ENCODE measurements at places on chromosomes 3 and 15.

- no peaks in the 10 kb centered on the region for H3K4me1 ChIP-seq
- no peaks in the 10 kb centered on the region for H3K27me3 ChIP-seq
- H3K27ac ChIP-seq = no peak overlapping the region
- no peak overlapping the region for H3K4me3 ChIP-seq
These were observed 34.8 kb downstream of the ST3GAL6 start for GRCh38 chr3:98797905-98798304.

- H3K36me3 ChIP-seq = no peaks in the 10 kb centered on the region
- no peak for DNase-seq
- H3K4me1 ChIP-seq = no peaks in the 10 kb centered on the region
- no peak overlapping the region for H3K27ac ChIP-seq
- H3K27me3 ChIP-seq = no peaks in the 10 kb centered on the region
These were observed 644.5 kb upstream of the GRM7 start for GRCh38 chr3:6216135-6217026.

DNA sequence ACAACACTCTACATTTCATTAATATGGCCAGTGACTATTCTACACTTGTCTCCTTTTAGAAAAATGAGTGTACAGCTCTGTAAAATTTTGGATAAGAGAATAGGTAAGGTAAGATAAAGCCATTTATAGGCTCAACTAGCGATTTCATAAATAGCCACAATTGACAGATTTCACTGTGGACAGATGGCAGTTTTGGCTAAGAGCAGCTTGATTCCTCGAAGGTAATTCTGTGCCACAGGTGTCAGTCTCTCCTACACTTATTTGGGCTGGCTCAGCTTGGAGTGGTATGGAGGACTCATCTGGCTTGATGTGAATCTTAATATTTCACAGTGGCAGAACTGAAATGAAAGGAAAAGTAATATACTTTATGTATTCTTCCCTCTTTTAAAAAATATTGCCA is 536.7 kb upstream of the TBL1XR1 start:
- no peak overlapping the region for H3K4me3 ChIP-seq
- H3K36me3 ChIP-seq = no peaks in the 10 kb centered on the region
- no peaks in the 10 kb centered on the region for H3K4me1 ChIP-seq
- no peak for DNase-seq
- no peak overlapping the region for H3K27ac ChIP-seq

GRCh38 chr15:39770748-39771689 is 11.6 kb downstream of the FSIP1 start:
- H3K27ac ChIP-seq = peak overlapping the region; percentile 15
- H3K4me1 ChIP-seq = no peaks in the 10 kb centered on the region
- H3K36me3 ChIP-seq = no peaks in the 10 kb centered on the region

GRCh38 chr3:133448478-133449122 is 48.7 kb downstream of the BFSP2 start:
- no peak for DNase-seq
- H3K27ac ChIP-seq = no peak overlapping the region
- no peak overlapping the region for H3K4me3 ChIP-seq
- H3K36me3 ChIP-seq = no peaks in the 10 kb centered on the region
- H3K27me3 ChIP-seq = no peaks in the 10 kb centered on the region

DNA sequence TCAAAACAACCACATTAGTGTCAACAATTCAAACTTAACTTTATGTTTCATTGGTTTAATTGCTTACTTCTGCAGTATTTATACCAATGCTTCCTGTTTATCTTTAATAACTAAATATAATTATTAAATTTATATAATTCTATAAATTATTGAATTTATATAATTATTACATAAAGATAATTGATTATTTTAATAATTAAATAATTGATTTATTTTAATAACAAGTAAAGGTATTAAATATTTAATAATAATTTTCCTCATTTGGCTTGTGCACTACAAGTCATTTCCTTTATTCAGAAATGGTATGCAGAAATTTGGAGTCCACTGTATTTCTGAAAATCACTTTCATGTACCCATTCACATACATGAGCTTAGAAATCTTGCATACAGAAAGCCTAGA is 156.2 kb upstream of the NSMCE3 start:
- H3K27me3 ChIP-seq = no peaks in the 10 kb centered on the region
- no peaks in the 10 kb centered on the region for H3K36me3 ChIP-seq
- no peak overlapping the region for H3K27ac ChIP-seq
- no peak for DNase-seq
- H3K4me3 ChIP-seq = no peak overlapping the region

GRCh38 chr15:89813381-89814111 is 1.1 kb downstream of the ANPEP start:
- peak overlapping the region; percentile 90 for H3K27ac ChIP-seq
- peak overlapping the region; percentile 36 for H3K4me3 ChIP-seq
- H3K36me3 ChIP-seq = no peaks in the 10 kb centered on the region
- DNase-seq = no peak
- H3K4me1 ChIP-seq = peaks cover 14% of the 10 kb centered on the region
- no peaks in the 10 kb centered on the region for H3K27me3 ChIP-seq

- H3K36me3 ChIP-seq = no peaks in the 10 kb centered on the region
- no peaks in the 10 kb centered on the region for H3K4me1 ChIP-seq
- no peak overlapping the region for H3K4me3 ChIP-seq
- H3K27ac ChIP-seq = no peak overlapping the region
- no peak for DNase-seq
These were observed 113.4 kb downstream of the FBLN2 start for GRCh38 chr3:13662238-13662847.

- no peak overlapping the region for H3K27ac ChIP-seq
- no peak overlapping the region for H3K4me3 ChIP-seq
- DNase-seq = no peak
- no peaks in the 10 kb centered on the region for H3K36me3 ChIP-seq
These were observed 484.0 kb upstream of the TGFBR2 start for GRCh38 chr3:30122359-30122758.

DNA sequence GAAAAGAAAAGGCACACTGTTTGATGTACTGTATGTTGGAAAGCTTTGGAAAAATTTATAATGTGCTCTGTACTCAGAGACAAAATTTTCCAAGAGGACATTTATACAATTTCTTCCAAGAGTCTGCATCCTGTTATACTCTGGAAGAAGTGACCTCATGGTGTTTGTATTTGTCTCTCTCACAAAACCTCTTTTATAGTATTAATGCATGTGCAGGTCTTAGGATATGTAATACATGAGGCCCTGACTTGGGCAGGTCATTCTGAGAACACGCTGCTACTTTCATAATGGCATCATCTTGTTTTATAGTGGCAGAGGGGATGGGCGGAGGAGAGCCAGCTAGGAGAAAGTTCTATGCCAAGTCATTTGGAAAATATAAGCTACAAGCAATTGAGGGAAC is 72.0 kb upstream of the P3H2 start:
- H3K36me3 ChIP-seq = no peaks in the 10 kb centered on the region
- DNase-seq = no peak
- no peaks in the 10 kb centered on the region for H3K27me3 ChIP-seq

DNA sequence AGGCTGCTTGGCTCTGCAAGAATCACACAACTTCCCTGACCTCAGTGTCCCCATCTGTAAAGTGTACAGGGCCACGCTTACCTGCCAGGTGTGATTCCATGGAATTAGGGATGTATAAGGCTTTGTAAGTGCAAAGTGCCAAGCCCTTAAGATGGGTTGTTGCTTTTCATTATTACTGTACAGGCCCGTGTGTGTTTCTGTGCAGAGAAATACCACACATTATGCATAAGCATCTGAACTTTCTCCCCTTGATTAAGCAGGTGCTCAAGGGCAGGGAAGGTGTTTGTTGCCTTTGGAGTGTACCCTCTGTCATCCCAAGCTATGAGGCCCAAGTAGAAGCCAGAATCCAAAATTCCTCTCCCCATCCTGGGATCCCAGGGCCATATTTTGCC is 13.6 kb upstream of the HRH1 start:
- H3K27me3 ChIP-seq = no peaks in the 10 kb centered on the region
- no peaks in the 10 kb centered on the region for H3K36me3 ChIP-seq
- no peak overlapping the region for H3K27ac ChIP-seq

DNA sequence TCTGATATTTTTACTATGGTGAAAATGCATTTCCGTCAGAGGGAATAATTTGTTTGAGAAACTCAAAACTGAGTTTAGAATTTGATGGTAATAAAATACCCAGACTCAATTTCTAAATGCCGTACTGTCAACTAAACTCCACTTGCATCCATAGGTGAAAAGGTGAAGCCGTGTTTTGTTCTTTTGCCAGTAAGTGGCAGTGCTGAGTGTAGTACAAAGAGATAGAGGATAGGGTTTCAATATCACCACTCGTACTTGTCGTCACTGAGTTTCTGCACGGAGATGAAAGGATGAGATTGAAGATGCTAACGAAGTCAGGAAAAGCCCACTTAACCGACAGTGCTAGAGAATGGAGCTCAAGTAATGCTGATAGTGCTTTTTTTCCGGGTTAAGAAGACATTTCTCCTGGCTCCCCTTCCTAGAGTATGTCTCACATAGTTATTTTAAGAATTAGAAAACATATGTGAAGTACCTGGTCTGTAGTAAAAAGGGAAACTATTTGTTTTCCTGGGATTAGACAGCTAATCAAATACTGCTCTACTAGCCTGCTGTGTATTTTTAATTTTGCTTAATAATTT is 345.1 kb downstream of the IL5RA start:
- no peak for DNase-seq
- no peak overlapping the region for H3K27ac ChIP-seq
- H3K4me3 ChIP-seq = no peak overlapping the region
- no peaks in the 10 kb centered on the region for H3K4me1 ChIP-seq

- no peaks in the 10 kb centered on the region for H3K4me1 ChIP-seq
- peak within 1 kb of the TSS; percentile 54 for H3K4me3 ChIP-seq
- peak; percentile 66 for DNase-seq
- peak within 1 kb of the TSS; percentile 73 for H3K27ac ChIP-seq
- no peaks in the 10 kb centered on the region for H3K27me3 ChIP-seq
These were observed at the start of gene NLGN1 for GRCh38 chr3:173397161-173398110. Gene NLGN1 (plus strand): TSS chr3:173397744.

- no peak overlapping the region for H3K27ac ChIP-seq
- no peaks in the 10 kb centered on the region for H3K4me1 ChIP-seq
- no peak for DNase-seq
- H3K27me3 ChIP-seq = no peaks in the 10 kb centered on the region
These were observed 53.3 kb downstream of the ZNF385D start for GRCh38 chr3:21697707-21698106.

DNA sequence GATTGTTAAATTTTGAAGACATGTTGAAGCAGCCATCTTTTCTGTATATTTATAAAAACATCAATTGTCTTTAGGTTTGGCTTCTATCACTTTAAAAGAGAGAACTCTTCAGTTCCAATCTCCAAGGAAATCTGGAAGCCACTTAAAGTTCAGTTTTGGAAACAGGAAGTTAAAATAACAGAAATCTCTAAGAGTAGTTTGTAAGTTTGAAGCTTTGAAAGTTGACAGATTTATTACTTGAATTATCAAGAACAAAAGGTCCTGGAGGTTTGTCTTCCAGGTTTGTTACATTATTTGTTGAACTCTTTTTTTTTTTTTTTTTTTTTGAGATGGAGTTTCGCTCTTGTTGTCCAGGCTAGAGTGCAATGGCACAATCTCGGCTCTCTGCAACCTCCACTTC is 30.0 kb downstream of the RNF111 start:
- no peak overlapping the region for H3K4me3 ChIP-seq
- no peak overlapping the region for H3K27ac ChIP-seq
- H3K27me3 ChIP-seq = no peaks in the 10 kb centered on the region
- no peaks in the 10 kb centered on the region for H3K4me1 ChIP-seq

DNA sequence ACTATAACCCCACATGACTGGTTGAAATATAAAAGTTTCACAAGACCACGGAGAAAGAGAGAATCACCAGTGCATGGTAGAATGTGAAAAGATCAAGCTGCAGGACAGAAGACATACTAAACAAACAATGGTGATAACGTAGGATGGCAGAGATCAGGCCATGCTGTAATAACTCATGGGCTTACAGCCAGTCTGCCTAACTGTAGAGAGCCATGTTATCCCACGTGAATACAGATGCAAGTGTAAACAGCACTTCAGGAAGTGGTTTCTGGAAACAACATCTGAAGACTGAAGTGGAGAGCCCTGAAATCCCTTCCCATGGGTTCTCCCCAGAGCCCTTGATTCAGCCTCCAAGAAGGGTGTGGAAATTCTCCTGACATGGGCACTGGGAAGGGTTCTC is 103.2 kb upstream of the SLCO2A1 start:
- no peaks in the 10 kb centered on the region for H3K4me1 ChIP-seq
- no peak for DNase-seq
- H3K27me3 ChIP-seq = no peaks in the 10 kb centered on the region
- H3K36me3 ChIP-seq = no peaks in the 10 kb centered on the region
- H3K27ac ChIP-seq = no peak overlapping the region

DNA sequence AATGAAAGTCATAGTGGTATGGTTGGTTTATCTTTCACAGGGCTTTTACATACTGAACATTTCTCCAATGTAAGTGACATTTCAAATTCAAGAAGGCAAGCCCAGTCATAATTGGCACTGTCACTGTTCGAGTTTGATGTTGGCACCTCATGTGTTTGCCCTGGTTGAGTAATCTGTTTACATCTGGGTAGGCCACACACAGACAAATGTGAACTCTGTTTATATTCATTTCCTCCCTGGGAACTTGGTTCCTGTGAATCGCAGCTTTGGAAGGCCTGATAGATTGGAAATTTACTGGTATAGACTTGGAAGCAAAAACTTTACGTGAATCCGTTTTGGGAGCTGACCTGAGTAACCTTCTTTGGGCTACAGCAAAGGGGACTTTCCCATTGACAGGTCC is 395.2 kb upstream of the AZI2 start:
- peaks cover 4% of the 10 kb centered on the region for H3K4me1 ChIP-seq
- H3K27ac ChIP-seq = peak overlapping the region; percentile 54
- no peaks in the 10 kb centered on the region for H3K36me3 ChIP-seq
- no peaks in the 10 kb centered on the region for H3K27me3 ChIP-seq

DNA sequence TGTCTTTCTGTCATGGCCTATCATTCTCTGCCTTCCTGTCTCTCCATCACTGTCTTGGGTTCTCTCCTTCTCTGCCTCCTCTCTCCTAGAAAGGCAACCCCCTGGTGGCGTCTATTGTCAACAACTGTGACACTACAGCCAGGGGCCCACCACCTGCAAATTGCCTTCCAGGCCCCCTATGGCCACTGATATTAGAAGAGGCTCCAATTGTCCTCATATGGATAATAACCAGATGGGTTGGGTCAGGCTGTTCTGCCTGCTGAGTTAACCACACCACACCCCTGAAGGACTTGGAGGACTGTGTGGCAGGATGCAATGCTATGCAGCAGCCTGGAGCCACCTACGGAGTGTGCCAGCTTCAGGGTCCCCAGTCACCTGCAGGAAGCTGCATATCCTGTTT is 665.0 kb downstream of the NTRK3 start:
- no peak overlapping the region for H3K27ac ChIP-seq
- no peaks in the 10 kb centered on the region for H3K4me1 ChIP-seq
- no peak overlapping the region for H3K4me3 ChIP-seq
- no peaks in the 10 kb centered on the region for H3K27me3 ChIP-seq
- DNase-seq = no peak

- H3K27ac ChIP-seq = no peak overlapping the region
- H3K4me3 ChIP-seq = no peak overlapping the region
- no peaks in the 10 kb centered on the region for H3K4me1 ChIP-seq
- no peaks in the 10 kb centered on the region for H3K27me3 ChIP-seq
- no peaks in the 10 kb centered on the region for H3K36me3 ChIP-seq
These were observed 133.4 kb upstream of the BHLHE40 start for GRCh38 chr3:4845882-4846281.

GRCh38 chr15:69509131-69509530 is 56.5 kb downstream of the RPLP1 start:
- no peaks in the 10 kb centered on the region for H3K4me1 ChIP-seq
- no peak overlapping the region for H3K27ac ChIP-seq
- DNase-seq = no peak
- H3K36me3 ChIP-seq = no peaks in the 10 kb centered on the region
- H3K27me3 ChIP-seq = no peaks in the 10 kb centered on the region

Data from prostate gland (tissue), 2 donors.